Posterior vena cava (tissue), 2 donors: ENCODE measurements at places on chromosomes 12 and 14.

DNA sequence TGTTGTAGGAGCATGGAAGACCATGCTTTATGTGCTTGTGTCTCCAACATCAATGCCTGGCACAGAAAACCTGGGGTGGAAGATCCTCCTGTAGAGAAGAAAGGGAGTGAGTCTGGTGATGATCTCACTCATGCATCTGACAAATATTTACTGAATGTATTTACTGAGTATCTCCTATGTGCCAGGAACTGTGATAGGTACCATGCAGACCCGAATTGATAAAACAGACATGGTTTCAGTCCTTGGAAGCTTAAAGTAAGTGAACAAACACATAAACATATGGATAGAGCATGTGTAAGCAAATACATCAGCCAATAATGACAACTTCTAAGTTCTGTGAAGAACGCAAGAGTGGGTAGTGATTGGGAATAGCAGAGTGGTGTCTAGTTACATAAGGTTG lies 117.0 kb upstream of the CCDC198 start:
- DNase-seq = no peak

DNA sequence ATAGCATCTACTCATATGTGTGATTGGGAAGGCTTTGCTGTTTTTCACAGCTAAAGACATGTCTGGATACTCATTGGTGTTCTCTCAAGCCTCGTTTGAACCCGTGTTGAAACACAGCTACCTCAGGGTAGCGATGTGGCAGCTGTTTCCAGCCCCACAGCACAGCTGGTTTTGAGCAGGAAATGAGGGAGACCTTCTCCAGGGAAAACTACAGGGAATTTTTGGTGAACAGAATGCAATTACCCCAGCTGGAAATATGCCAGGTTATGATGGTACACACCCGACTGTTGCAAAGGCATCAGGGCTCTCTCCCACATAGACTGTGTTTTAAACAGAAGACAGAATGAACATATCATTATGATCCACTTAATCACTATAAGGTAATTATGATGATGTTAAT lies 828.9 kb downstream of the VRK1 start:
- no peak for DNase-seq

DNA sequence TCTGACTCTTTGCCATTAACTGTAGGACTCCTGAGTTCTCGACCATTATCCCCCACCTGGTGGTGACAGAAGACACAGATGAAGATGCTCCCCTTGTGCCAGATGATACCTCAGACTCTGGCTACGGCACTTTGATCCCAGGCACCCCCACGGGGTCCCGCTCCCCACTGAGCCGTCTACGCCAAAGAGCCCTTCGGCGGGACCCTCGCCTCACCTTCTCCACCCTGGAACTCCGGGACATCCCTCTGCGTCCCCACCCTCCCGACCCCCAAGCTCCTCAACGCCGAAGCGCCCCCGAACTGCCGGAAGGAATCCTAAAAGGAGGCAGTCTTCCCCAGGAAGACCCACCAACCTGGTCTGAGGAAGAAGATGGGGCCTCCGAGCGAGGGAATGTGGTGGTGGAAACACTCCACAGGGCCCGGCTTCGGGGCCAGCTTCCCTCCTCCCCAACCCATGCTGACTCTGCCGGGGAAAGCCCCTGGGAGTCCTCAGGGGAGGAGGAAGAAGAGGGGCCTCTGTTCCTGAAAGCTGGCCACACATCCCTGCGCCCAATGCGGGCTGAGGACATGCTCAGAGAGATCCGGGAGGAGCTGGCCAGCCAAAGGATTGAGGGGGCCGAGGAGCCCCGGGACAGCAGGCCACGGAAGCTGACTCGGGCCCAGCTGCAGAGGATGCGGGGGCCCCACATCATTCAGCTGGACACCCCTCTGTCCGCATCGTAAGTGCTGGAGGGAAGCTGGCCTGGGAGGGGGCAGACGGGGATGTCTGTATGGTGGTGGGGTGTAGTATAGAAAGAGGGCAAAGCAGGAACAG lies 14.4 kb downstream of the TNFRSF1A start:
- DNase-seq = no peak

- no peak for DNase-seq
These were observed 196.8 kb downstream of the KIF26A start for GRCh38 chr14:104335176-104335575.

GRCh38 chr12:107109726-107110719 lies 16.7 kb upstream of the CRY1 start:
- DNase-seq = no peak

GRCh38 chr12:43038991-43039390 lies 449.4 kb upstream of the PRICKLE1 start:
- no peak for DNase-seq

- no peak for DNase-seq
These were observed 16.1 kb upstream of the RPLP0 start for GRCh38 chr12:120216742-120217605.

GRCh38 chr12:122862872-122863701 lies 27.8 kb downstream of the HIP1R start:
- DNase-seq = peak; percentile 72

DNA sequence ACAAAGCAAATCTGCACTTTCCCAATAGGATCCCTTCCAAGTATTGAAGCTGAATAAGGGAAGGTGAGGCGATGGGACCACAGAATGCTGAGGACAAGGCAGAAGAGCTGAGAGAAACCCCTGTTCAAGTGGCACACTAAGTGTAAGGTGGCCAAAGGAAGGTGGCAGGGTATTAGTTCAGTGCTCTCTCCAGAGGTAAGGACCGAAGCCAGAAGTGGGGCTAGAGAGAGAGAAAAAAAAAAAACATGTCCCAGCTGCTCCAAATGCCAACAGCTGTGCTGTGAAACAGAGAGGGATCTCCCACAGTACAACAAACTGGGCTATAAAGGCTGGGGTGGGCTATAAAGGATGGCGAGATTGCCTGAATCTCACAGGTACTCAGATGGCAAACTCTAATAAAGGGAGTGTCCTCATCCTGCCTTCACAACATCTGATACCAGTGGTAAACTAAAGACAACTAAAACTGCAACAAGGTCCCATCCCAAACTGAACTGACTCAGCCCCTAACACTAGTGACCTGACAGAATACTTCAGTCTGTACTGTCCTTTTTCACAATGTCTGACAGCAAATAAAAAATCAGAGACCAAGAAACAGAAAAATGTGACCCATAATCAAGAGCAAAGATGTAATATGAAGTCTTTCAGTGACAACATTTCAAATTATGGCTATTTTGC lies 47.9 kb downstream of the CDK17 start:
- no peak for DNase-seq

- no peak for DNase-seq
These were observed 36.1 kb downstream of the NCOR2 start for GRCh38 chr12:124531281-124531745.

DNA sequence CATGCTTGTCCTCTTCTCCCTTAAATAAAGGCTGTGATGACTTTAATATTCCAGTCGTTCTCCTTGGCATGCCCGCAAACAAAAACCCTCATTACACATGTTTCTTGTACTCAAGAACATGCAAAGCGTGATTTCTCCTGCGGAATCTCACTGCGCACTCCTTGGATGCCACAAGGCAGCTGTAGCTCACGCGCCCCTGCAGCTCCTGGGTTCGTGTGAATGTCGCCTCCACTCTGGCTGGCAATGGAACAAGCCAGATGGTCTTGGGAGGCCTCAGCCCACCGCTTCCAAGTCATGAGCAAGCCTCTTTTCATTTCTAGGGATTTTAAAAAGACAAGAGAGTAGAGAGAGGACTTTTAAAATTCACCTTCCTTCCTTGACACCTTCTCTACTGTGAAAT lies 403.8 kb downstream of the PCNX1 start:
- DNase-seq = no peak

GRCh38 chr14:47278233-47278842 lies 397.1 kb downstream of the MDGA2 start:
- DNase-seq = no peak
